Ammon's horn (tissue), 1 donor: ENCODE measurements at places on chromosomes 16 and 17.

DNA sequence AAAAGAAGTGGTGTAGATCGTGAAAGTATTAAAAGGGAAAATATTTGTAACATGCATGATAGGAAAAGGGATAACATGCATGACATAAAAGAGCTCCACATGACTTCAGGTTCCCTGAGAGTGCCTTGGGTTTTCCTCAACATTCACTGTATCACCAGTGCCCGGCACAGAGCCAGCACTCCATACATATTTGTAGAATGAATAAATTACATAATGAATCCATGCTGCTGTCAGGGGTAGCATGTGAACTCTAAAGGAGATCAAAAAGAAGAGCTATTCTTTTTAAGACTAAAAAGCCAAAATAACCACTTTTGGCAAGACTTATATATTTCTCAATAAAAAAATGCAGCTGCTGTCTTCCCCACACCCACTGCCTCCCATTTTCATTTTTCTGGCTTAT is 2.7 kb upstream of the ZNF594 start:
- DNase-seq, result no peak

DNA sequence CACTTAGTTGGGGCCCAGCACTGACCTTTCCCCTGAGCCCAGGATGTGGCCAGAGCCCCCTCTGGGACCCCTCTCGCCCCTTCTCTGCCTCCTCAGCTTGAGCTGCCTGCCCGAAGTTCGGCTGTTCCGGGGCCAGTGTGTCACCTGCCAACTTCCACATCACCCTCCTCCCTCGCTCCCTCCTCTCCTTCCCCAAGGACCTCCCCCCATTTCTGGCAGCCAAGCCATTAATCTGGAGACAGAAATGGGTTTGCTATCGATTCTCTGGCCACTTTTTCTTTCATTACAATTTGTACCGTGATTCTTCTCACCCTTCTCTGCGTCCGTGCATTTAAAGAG is 8.8 kb upstream of the ADAM11 start:
- no peak for DNase-seq

DNA sequence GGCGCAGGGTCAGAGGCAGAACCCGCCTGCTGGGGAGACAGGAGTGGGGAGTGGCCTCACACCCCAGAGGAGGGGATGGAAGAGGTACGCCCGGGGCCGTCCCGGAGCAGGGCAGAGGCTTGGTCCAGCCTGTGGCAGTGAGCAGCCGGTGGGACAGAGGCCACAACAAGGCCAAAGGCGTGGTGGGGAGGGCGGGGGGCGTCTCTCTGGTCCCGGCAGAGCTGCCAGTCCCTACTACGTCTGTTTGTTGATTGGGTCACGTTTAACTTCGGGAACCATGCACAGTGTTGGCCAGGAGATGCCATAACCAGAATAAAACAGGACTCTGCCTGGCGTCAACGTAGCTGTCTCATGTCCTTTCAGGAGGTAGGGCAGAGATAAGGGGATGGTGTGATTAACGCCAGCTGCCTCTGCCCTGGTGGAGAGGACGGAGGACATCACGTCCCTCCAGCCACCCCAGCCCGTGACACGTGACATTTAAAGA is 192.8 kb downstream of the BANP start:
- no peak for DNase-seq

DNA sequence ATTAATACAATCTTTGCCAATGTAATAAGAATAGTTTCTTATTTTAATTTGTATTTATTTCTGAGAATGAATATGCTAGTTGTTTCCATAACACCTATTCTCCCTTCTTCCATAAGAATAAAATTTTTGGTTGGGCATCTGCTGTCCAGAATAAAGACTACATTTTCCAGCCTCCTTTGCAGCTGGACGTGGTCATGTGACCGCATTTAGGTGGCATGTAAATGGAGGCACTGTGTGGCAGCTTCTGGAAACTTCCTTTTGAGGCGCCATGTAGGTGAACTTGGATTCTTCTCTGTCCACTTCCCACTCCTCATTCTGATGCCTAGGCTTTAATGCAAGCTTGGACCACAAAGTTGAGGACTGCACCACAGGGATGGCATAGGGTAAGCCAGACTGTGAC is 215.4 kb upstream of the AXIN2 start:
- DNase-seq, result no peak

GRCh38 chr16:17939122-17939536 is 397.4 kb downstream of the NPIPA8 start:
- DNase-seq, result no peak

DNA sequence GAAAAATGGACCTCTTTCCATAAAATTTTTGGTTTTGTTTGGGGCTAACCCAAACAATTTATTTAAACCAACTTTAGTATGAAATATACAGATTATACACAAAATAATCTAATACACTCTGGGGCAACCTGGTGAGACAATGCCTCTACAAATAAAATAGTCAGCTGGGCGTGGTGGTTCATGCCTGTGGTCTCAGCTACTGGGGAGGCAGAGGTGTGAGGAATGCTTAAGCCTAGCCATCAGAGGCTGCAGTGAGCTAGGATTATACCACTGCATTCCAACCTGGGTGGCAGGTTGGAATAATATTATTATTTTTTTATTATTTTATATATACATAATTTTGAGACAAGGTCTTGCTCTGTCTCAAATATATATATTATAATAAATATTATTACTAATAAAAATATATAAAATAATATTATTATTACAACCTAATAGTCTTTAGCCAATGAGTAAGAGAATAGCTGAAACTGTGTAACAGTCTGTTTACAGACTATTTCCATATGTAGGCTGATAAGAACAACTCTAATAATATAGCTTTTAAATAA is 50.5 kb downstream of the GLG1 start:
- DNase-seq, result no peak

DNA sequence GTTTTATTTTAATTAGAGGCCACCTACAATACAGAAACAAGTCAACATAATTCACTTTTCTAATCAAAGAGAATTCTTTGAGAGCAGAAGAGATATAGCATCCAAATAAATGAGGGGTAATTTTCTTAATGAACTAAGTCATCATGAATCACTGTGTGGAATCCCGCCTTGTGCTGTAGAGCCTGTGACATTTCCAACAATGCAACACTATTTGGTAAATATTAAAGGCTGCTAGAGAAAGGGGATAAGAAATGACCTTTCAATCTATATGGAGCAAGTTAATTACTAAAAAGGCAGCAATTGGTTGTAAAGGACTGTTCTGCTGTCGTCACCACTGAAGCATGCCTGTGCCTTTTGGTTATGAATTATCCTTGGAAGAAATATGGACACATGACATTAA is 345.7 kb upstream of the MAF start:
- no peak for DNase-seq

DNA sequence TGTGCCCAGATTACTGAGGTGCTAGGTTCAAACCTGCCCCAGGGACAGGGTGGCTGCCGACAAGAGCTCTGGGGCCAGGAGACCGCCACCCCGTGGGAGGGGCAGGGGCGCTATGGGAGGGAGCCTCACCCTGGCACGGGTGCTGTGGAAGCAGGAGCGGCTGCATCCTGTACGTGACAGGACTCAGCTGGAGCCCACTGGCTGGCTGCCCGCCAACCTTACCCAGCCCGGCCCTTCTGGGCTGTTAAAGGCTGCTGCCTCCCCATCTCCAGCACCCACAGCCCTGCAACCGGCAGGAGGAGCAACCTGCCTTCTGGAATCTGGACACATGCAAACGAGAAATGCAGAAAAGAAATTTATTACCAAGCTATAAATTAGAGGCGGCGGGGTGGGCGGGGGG is 11.2 kb downstream of the PAM16 start:
- DNase-seq, result no peak

- DNase-seq, result no peak
These were observed 21.4 kb downstream of the CARD14 start for GRCh38 chr17:80191192-80191591.

DNA sequence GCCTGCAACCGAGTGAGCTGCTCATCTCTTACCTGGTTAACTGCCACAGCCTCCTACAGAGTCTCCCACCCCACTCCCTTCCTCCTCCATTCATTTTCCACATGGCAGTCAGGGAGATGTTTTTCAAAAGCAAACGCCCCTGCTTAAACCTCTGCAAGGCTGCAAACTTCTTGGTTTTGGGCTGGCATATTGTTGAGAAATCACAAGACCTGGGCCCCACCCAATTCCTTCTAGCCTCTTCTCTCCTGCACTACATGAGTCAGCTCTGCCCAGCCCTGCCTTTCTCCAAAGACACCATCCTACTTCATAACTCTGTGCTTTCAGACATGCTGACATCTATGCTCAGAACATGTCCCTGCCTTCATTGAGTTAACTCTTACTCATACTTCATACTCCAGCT is 136.1 kb downstream of the SPACA3 start:
- DNase-seq, result no peak

DNA sequence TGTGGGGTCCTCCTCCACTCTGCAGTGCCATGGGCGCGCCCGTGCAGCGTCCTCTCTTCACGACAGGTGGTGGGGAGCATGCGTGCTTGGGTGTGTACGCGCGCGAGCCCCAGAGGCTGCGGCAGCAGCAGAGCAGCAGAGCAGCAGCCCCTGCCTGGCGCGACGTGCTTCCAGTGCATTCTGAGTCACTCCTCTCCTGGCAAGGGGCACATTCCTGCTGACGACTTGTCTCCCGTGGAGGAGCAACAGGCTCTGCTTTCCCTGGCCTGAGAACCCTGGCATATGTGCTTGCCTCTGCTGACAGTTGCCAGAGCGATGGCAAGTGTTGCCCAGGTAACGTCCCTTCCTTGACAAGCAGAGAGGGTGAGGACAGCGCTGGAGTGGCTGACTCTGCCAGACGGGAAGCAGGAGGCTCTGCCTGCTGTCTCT is 133.8 kb upstream of the PLCG2 start:
- DNase-seq, result peak; percentile 83

- peak; percentile 61 for DNase-seq
These were observed 9.8 kb downstream of the SLC16A3 start for GRCh38 chr17:82238472-82239201.

- peak; percentile 80 for DNase-seq
These were observed 198.9 kb downstream of the ZFHX3 start for GRCh38 chr16:72848759-72849664.

DNA sequence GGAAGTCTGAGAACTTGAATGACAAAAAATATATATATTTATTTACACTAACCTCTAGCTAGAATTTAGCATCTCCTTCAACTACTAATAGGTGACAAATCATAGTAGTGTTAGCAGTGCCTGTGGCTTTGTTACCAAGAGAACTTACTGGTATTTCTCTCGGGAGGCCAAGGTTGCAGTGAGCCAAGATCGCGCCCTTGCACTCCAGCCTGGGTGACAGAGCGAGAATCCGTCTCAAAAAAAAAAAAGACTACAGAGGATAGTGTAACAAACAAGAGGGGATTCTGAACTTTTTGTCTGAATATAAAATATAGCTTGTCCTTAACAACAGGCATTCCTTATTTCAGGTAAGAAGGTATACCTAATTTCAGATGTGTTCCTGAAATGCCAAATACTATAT is 1.3 kb upstream of the SUZ12 start:
- DNase-seq, result no peak

DNA sequence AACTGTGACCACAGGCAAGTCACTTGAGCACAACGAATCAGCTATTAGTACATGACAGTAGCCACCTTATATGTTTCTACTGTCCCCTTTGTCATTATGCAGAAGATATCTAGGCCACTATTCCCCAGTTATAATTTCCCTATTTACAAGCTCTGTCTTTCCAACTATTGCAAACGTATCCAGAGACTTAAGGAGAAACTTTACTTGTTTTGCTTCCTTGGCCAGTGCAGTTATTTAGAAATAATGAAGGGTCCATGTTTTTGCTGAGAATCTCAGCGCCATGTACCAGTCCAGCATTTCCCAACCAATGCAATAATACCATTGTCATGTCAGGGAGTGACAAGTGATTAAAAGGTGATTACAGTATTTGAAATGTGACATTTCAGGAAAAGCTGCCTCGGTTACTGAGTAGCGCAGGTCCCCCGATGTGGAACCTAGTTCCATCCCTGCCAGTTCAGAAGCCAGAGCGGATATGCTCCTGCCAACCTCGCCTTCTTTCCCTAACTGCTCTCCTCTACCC is 743 bp downstream of the ZNF624 start:
- DNase-seq, result peak; percentile 10

- peak; percentile 58 for DNase-seq
These were observed 29.4 kb upstream of the SUPT4H1 start for GRCh38 chr17:58381124-58382035.

- no peak for DNase-seq
These were observed 5.7 kb upstream of the NME1 start for GRCh38 chr17:51147650-51148049.

DNA sequence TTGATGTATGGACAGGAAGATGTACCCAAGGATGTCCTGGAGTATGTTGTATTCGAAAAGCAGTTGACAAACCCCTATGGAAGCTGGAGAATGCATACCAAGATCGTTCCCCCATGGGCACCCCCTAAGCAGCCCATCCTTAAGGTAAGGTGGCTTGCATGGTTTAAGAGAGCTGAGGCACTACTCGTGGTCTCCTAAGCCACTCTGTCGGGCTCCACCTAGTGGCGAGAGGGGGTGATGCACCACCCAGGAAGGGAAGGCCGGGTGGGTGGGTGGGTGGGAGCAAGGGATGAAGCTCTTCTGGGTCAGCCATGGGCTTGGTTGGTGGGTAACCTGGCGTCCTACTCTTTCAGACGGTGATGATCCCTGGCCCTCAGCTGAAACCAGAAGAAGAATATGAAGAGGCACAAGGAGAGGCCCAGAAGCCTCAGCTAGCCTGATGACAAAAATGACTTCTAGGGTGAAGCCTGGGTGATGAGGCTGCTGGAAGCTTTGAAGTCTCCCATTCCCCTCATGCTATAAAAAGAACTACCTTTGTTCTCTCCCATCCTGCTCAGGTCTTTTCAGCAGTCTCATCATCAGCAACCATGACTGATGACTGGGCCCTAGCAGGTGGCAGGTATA is 21.5 kb downstream of the GPR179 start:
- DNase-seq, result peak; percentile 61

GRCh38 chr16:3949287-3949686 is 68.8 kb upstream of the CREBBP start:
- no peak for DNase-seq

GRCh38 chr17:82231312-82231561 is 2.4 kb downstream of the SLC16A3 start:
- no peak for DNase-seq

- DNase-seq, result peak; percentile 58
These were observed 33.3 kb downstream of the PECAM1 start for GRCh38 chr17:64357191-64357981.

DNA sequence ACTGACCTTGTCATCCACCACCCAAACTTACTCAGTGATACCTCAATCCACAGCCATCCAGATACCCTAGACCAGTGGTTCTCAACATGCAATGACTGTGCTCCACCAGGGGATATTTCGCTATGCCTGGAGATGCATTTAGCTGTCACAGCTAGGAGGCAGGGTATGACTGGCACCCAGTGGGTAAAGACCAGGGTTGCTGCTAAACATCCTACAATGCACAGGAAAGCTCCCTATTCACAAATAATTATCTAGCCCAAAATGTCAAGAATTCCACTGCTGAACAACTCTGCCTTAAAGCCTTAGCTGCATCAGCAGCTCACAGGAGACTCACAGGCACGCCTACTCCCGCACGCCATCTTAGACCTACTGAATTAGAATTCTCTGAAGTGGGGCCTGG is 212.6 kb downstream of the GRIN2A start:
- peak; percentile 28 for DNase-seq

GRCh38 chr17:63931981-63932561 is at the start of gene CD79B:
CD79B (minus strand) TSS chr17:63932331; CDS start chr17:63932261, 70 bp downstream.
- no peak for DNase-seq
